ENCODE measurements at places on chromosomes 3 and 15.

DNA sequence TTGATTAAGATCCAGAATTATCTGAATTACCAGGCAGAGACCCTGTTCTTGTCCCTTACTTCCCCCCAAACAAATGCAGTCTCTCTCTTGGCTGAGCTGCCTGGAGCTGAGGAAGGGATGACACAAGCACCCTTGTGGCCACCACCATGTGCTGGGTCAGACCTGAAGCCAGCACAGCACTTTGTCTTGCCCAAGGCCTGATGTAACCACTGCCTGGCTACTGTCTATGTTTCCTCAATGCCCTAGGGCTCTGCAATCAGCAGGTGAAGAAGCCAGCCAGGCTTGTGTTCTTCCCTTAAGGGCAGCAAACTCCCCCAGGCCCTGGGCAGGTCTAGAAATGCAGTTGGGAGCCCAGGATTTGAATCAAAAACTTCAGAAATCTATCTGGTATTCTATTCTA lies 15.8 kb upstream of the CASR start:
- DNase-seq: no peak

DNA sequence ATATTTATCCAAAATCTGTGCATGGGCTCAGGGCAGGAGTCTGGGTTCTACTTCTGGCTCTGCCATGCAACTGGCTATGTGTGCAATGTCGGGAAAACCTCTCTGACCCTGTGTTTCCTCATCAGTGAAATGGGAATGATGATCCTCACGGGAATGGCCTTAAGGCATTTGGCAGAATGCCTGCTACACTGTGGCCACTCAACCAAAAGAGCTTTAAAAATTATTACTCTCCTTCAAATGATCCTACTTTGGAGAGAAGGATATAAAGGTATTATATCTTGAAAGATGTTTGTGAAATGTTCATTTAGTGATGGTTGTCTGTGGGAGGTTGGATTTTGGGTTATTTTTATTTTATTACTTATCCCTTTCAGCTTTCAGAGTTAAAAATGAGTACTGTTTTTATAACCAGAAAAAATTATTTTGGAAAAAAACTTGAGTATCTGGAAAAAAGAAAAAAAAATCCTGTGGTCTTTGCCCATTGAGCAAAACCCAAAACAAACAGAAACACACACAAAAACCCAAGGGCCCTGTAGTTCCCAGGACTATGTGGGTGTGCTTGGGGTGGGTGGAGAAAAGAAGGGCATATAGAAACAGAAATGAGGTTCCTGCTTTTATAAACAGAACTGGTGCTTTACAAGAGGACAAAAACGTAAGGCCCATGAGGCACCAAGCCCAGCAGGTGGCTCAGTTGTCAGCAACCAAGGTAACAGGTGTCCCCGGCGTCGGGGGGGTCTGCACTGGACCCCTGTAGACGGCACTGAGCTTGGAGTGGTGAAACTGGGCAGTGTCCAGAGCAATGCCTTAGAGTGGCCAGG lies 22.0 kb downstream of the RGMA start:
- DNase-seq: no peak

DNA sequence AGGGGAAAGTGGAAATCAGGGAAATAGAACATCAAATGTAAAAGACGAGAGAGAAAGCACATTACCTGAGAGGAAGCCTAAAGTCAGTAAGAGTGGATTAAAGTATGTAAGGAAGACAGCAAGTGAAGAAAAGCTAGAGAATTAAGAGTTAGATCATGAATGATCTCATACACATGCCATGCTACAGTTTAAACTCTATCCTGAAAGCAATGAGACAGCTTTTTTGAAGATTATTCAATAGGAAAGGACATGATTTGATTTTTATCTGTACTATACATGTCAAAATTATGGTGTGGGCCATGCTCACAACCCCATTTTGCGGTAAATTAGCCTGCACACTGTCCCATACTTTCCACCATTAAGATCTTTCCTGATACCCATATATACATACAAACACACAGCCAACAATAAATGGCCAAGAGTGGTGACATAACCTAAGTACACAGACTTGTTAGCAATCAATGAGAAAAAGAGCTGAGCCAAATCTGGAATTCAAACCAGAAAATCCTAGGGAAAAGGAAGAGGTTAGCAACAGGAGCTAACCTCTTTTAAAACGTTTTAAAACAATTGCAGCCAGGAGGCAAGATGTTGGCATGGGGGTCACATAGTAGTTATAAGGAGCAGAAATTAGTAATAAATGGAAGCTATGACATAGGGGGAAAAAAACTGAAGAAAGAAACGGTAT lies 4.5 kb downstream of the MYO9A start:
- no peak for DNase-seq

DNA sequence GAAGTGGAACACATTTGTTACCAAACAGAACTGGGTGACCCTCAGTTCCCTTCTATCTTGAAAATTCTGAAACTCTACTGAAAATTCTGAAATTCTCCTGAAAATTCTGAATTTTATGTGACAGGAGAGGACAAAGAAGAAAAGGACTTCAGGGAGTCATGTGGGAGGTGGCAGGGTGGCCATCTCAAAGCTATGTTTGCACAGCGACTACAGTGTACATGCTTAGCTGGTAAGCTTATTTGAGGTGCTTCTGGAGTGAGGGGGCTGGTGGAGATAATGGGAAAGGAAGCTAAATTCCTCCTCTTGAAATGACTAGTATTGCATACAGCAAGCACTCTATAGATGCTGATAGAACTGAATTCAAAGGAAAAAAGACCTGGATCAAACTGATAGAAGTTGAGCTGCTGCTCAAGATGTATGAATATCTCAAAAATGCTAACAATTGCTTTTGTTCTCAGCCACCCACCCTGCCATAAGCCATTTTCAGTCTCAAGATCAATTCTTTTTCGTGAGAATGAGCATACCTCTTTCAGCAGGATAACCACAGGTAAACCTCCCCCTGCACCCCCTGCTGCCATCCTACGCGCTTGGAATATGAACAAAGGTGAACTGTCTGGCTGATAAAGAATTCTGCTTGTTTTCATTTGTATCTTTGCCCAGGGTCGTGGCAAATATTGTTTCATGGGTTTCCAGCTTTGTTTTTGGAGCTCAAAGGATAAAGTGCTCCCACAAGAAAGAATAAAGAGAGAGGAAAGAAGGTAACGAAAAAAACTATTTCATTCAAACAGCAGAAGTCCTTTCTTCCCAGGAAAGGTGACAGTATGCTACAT lies 16.6 kb upstream of the ARHGEF3 start:
- no peak for DNase-seq

GRCh38 chr3:195150181-195151118 lies 120.5 kb downstream of the XXYLT1 start:
- no peak for DNase-seq

DNA sequence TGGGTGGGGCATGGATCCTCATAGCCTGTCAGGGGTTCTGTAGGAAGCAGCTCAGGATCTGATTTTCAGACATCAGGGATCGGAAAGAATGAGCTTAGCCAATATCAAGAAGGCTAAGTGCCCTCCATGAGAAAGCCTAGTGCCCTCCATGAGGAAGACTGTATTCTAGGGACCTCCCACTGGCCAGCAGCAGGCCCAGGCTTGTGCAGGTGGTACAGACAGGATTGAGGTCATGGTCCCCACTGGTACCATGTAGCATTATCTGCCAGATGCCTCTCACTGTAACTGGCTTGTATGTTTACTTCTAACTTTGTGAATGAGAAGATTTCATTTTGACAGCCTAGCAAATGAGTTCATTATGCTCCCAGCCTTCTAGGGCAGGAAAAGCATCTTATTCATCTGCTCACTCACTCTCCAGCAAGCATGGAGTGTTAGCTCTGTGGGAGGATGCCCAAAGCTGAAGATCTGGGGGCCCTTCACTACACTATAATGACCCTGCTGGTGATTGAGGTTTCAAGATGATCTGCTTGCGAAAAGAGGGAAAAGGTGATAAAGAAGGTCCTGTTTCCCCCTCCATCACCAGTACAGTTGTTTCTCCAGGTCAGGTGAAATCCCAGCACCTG lies 7.5 kb downstream of the EPHB1 start:
- no peak for DNase-seq

DNA sequence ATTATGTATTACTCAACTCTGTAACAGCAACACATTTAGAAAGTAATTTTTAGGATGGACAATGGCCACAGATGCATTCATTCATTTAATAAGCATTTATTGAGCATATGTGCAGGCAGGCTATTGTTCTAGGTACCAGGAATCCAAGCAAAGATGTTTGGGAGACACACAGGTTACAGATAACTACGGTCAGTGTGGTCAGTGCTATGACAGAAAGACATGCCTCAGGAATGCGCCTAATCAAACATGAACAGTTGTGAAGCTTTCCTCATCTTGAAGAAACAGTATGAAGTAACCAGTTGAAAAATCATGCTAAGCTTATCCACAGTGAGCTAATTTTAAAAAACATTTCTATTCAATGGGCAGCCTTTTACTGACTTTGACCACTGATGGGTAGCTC lies 155.4 kb upstream of the CCDC54 start:
- no peak for DNase-seq

DNA sequence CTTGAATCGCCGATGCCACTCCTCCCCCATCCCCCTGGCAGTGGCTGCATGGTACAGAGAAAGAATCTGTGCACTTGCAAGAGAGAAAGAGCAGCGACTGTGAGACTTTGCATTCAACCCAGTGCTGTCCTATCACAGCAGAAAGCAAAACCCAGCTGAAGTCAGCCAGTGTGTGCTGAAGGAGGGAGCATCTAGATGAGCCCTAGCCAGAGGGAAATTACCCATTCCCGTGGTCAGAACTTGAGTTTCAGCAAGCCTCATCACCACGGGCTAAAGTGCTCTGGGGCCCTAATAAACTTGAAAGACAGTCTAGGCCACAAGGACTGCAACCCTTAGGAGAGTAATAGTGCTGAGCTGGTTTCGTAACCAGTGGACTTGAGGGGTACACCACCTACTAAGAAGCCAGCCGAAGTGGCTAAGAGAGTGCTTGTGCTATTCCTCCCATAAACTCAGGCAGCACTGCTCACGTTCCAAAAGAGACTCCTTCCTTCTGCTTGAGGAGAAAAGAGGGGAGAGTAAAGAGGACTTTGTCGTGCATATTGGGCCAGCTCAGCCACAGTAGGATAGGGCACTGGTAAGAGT lies 15.2 kb upstream of the PIK3R4 start:
- no peak for DNase-seq

- DNase-seq: no peak
Observed at GRCh38 chr15:59304034-59304795, 68.5 kb downstream of the MYO1E start.

DNA sequence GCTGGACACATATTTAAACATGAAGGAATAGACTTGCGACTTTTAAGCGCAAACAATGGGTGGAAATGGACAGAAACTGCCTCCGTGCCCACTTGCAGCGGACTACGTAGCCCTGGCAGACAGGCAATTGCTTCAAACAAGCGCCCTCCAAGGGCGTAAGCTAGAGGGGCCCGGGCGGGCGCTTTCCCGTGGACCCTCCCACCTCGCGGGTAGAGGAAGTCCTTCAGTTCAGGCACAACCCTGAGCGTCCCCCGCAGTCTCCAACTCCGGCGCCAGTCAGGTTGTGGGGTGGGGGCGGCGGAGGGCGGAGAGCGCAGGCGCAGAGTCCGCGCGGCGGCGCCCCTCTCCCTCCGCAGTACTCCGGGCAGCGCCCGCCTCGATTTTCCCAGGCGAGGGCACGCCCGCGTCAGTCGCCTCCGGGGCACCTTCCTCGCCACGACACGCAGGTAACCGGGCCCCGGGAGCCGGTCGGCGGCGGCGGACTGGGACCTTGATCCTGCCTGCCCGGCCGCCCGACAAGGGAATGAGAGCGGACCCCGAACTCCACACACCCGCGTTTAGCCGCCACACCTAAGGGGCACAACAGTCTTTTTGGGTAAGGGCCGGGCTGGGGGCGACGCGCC lies at the start of gene SLC35G2:
Gene SLC35G2, plus strand, starts transcription at position 358 of the 623 bp plus-strand sequence. CDS start 35,335 bp downstream, outside the sequence.
- no peak for DNase-seq

DNA sequence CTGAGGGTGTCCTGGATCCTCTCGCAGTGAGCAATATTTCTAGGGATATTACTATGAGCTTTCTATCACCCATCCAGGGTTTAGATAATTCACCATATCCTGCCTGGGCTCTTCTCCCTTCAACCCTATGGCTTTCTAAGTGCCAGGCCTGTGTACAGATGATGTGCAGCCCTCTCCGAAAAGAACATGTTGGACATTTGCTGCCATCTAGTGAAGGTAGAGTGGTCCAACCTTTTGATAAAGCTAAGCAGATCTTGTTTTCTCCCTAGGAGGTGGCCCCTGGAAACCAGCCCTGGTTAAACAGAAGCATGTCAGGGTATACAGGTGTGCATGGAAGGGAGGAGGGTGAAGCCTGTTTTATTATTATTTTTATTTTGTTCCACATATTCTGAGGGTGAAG lies 27.9 kb upstream of the SCN10A start:
- no peak for DNase-seq

- no peak for DNase-seq
Observed at GRCh38 chr3:168933614-168934013, 729.9 kb downstream of the MECOM start.

DNA sequence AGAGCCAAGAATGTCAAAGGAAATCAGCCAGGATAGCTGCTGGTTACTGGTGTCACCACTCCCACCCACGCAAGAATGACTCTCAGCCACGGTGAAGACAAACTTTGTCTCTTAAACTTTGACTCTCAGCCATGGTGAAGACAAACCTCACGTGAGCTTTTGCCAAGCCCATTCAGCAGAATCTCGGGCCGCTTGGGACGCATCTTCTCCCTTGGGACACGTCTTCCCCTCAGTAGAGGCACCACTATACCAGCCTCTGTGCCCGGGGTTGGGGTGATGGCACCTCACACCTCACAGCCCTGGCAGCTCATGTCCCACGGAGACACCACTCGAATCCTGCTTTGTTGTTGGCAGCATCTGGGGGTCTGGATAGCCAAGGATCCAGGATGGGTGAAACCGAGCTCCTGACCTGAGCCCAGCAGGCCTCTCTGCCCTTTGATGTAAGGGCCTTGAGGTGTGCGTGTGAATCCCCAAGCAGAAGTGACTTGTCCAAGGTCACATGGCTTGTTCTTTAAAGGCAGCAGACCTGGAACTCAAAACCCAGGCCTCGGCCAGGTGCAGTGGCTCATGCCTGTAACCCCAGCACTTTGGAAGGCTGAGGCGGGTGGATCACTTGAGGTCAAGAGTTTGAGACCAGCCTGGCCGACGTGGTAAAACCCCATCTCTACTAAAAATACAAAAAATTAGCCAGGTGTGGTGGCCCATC lies 21.8 kb downstream of the RBPMS2 start:
- no peak for DNase-seq

DNA sequence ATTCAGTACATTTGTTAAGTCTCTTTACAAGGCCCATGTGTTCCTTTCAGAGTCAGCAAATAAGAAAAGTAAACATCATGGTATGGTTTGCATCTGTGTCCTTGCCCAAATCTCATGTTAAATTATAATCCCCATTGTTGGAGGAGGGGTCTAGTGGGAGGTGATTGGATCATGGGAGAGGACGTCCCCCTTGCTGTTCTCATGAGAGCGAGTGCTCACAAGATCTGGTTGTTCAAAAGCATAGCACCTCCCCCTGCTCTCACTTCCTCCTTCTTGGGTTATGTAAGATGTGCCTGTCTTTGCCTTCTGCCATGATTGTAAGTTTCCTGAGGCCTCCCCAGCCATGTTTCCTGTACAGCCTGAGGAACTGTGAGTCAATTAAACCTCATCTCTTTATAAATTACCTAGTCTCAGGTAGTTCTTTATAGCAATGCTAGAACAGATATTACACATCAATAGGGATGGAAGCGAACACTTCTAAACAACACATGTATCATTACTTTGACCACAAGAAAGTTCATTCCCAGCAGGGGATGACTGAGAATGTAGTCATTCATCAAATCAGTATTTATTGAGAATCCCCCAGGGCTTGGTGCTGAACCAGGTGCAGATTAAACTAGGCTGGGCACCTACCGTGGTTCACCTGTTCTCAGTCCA lies 4.1 kb downstream of the EFCAB12 start:
- peak; percentile 94 for DNase-seq

- DNase-seq: no peak
Observed at GRCh38 chr3:30141178-30141581, 465.2 kb upstream of the TGFBR2 start.

All from keratinocyte (primary cell).